ENCODE measurements at places on chromosomes 3 and 15.

DNA sequence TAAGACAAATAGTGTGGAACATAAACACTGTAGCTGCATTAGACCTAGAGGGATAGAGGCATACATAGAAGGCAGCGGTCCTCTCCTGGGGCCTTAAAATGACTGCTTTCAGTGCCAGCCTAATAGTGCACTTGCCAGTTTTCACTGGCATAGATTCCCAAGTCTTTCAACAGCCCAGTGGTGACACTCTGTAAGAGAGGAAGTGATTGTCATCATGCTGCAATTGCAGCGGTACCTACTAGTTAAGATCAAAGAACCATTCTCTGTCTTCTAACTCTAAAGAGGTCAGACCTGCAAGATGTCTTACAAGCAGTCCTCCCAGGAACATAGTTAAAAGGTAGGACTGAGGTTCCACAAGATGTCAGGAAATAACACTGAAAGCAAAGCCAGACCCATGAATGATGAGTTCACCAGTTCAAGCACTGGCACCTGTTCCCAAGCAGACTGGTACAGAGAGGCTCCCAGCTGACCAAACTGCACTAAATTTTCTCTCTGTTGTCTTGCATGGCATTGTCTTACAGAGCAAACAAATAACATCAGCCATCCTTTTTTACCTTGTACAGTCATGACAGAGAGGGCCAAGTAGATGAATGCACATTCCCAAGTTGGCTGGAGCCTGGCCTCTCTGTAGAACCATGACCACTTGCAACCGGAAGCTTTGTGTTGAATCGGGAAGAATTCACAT, 100.5 kb upstream of the SKOR1 start:
- no peak for DNase-seq

- DNase-seq = no peak
These were observed 66.9 kb downstream of the SERP1 start for GRCh38 chr3:150479370-150479769.

DNA sequence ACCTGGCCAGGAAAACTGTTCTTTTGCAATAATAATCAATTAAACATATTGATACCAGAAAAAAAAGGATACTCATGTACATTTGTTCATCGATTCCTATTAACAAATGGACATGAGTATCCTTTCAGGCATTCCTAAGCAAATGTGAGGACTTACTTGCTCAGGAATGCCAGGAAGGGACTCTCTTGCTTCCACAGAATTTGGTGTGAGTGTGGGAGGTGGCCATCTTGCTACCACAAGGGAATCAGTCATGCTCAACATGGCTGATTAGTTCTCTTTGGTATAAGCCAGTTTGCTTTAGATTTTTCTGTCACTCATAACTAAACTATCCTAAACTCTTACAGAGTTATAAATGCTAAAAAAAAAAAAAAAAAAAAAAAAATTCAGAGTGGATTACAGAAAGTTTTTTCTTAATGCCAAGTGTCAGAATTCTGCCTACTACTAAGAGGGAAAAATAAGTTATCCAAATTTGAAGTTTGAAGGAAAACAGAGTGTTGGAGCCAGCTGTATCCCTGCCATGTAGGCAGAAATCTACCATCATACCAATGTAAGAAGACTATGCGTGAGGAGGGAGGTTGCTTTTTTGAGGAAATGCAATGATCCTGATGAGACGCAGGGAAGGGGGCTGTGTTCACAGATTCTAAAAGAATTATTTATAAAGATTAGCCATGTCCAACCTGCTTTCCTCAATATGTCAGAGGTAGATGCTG, 98.7 kb downstream of the PLD1 start:
- no peak for DNase-seq

DNA sequence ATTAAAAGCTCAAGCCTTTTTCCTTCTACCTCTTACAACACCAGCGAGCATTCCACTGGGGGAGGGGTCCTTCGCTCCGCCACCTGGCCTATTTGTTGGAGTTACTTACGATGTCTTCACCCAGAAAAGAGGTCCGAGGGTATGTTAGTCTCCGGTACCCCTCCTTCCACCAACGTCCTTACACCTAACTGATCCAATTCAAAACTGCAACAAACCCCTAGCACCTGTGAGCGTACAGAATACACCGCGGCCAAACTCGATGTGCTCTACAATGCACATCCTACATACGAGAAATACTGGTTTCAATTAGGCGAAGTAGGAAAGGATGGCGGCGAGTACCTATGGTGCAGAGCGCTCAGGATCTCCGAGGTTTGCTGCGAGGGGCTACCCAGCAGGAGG, 944 bp downstream of the SLITRK3 start:
- DNase-seq = no peak

DNA sequence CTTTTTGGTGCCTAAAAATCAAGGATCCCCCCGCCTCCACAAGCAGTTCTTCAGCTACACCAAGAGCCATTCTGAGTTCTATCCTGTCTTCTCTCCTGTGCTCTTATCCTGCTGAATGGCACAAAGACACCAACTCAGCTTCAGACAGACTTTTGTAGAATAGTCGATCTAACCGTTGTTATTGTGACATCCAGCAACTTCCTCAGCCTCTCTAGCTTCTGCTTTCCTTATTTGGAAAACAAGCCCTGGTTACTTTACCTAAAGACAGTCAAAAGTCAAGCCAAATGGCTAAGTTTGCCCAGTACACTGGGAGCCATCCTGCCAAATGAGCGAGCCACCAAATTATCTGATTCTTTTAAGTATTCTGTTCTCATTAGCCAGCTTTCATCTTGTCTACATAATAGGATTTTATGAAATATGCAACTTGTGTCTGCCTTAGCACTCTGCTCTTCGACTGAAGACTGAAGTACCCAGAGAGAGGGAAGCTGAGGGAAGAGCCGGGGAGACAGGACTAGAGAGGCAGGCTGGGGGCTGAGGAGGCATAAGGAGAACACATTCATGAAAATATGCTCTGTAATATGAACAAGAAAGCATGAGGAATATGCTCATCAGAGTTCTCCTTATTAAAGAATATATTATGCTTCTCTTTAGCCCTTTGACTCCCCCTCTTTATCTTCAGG, 35.1 kb downstream of the LYZL4 start:
- DNase-seq = no peak

DNA sequence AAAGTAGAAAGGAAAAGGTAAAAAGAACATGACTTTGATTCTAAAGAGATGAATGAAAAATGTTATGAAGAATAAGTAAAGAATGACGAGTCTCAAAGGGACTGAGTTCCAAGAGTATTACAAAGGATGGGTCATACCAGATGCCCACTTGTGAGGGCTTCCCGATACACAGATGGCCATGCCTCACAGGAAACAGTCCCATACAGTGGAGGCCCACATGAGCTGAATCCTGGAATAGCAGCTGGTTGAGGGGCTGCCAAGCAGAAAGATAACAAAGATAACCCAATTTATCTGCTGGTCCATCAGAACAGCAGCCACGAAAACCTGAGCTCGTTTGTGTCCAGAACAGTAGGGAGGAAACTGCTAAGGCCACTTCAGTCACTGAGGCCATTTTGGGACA, 3.7 kb downstream of the SSR3 start:
- no peak for DNase-seq

DNA sequence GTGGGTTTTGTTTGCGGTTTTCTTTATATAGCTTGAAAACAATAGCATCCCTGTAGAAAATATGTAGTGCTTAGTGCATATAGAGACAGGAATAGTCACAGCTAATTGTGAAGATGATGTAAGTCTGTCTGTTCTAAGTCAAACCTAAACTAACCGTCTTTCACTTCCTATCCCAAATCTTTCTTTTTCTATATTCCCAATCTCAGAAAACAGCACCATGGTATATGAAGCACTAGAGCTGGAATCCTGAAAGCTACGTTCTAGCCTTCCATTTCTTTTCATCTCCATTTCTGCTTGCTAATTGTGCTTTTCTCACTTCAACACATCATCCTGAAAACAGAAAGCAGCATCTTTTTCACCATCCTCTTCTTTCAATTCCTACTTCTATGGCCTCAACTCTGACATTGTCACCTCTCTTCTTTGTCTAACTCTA, 1235.5 kb downstream of the ROBO2 start:
- no peak for DNase-seq

DNA sequence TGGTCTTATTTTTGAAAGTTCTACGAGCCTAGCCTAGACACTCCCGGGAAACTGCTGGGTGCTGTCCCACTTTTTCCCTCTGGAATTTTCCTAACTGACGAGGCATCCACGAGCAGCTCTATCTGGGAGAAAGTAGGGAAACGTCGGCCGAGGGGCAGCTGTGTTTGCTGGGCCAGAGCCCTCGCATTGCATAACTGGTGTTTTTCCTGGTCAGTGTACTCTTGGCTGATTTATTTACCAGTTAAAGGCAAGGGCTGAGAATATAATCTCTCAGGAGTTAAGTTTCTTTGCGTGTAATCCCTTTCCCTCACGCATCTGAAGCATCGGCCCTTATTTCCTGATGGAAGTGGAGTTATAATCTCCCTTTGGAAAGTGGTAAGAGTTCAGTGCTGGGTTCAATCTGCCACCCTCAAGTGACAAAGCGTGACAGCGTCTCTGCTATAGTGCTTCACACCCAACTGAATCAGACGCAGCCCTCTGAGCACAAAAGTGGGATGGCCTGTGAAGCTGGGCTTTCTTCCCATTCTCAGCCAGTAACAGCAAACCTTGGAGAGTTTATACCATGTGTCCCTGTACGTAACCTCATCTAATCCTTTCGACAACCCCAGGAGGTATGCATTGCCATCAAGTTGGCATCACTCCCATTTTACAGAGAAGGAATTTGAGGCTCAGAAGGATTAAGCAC, 311.5 kb downstream of the RORA start:
- no peak for DNase-seq

DNA sequence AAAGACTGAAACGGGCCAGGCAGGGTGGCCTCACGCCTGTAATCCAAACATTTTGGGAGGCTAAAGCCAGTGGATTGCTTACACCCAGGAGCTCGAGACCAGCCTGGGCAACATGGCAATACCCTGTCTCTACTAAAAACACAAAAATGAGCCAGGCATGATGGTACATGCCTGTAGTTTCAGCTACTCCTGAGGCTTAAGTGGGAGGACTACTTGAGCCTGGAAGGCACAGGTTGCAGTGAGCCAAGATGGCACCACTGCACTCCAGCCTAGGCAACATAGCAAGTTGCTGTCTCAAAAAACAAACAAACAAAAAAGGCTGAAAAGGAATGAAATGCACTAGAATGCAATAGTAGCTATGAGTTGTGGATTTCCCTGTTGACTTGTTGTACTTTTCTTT, 94.7 kb downstream of the STAG1 start:
- DNase-seq = no peak

DNA sequence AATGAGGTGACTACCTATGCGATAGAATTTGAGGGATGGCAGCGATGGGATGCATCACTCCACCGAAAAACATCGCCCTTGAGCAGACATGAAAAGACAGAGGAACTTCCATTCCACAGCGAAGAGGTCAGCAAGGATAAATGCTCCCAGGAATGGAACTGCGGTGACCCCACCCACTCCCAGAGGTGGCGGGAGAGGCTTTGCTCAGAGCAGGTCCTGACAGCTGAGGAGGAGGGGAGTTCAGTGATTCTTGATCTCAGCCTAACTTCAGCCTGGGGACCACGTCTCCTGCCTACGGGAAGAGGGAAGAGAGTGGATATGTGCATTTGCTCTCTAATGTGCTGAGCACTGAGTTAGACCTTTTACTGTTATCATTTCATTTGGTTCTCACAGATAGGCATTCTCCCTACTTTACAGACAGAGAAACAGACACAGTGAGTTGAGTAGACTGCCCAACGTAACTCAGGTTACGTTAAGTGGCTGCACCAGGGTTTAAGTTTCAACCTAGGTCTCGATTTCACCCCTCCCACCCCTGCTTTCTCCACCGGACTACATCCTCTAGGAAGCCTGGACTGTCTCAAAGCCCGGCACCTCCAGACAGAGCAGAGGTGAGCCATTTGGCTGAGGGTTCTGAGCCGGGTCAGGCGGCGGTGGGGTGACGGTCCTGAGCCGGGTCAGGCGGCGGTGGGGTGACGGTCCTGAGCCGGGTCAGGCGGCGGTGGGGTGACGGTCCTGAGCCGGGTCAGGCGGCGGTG, 170.0 kb downstream of the RAB11A start:
- no peak for DNase-seq

DNA sequence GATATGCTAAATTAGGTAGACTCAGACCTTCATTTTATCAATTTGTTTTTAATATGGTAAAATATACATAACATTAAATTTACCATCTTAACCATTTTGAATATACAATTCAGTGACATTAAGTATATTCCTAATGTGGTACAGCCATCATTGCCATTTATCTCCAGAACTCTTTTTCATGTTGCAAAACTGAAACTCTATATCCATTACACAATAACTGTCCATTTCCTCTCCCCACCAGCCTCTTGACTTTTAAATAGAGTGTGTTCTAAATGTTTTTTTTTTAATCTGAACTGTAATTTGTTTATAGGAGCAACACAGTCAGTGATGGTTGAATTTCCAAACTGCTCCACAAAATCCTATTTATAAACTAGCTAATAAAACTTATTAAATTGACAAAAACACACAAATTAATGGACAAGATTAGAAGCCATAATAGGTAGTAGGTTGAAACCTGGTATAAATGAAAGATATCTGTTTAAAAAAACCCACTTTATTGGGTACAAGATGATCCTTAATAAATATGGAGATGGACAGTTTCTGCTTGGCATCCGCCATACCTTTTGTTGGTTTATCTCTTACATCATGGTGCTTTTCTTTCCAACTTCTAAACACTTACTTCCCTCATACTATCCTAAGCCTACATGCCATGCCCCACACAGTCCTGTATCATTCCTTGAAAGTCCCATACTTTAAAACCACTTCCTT, 142.4 kb downstream of the ZPLD1 start:
- DNase-seq = no peak

DNA sequence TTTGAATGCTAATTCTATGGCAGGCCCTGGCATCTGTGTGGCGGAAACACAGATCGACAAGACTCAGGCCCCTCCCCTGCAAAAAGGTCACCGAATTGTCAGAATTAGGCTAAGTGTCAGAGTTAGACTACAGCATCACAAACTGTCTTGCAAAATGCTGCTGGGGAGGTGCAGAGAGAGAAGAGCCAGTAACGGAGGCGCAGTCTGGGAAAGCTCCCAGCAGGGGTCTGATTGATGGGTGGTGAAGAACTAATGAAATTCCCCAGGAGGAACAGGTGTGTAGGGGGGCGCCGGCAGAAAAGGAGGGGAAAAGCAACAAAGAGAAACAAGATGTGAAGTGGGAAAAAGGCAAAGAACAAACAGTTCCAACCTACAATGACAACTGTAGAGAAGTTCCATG, 72.7 kb upstream of the TAMM41 start:
- DNase-seq = no peak

DNA sequence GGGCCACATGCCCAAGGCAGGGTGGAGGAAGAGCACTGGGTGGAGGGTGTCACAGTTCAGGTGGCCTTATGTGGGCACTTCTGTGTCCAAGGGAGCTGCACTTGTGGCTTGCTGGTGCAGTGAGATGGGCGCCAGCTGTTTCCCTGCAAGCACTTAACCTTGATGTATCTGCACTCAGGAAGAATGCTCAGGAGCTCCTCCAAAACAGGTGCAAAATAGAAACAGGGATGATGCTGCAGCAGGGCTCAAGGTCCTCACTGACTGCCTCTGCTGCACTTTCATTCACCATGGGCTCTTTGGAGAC, 151.3 kb downstream of the CADPS start:
- DNase-seq = no peak

- no peak for DNase-seq
These were observed 2.0 kb upstream of the TPRG1 start for GRCh38 chr3:189169728-189170127.

Data from HuH-7 (cell line).